ENCODE measurements at places on chromosomes 2 and 18. TPM values are rescaled to one million over a fixed set of nuclear protein-coding genes. Genes with fewer than 3 reads are reported as not detected.

AKAIN1 gene
- total RNA-seq: not detected

DNA sequence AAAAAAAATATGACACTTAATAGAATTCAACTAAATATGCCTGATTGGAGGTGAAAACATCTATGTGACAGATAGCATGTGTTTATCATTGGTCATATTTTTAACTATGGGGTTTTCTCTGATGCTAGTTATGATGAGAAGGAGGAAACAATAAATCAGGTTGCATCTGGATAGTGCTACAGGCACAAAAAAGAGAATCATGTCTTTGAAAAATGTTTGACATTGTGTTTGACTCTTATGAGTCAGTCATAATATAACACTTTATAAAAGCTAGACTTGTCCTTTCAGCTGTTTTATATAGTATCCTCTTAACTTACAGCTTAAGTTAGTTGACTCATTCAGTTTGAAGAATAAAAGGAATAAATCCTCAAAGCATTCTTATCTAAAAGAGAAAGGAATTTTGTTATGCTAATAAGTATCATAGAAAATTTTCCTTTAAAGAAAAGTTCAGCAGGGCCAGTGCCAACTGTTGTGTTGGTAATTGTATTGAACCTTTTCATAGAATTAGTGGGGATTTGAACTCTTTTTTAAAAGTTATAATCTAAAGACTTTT, 78.4 kb upstream of the UBXN4 start:
- H3K4me1 ChIP-seq: no peaks in the 10 kb centered on the region
- H3K4me3 ChIP-seq: no peak overlapping the region
- no peak for DNase-seq
- no peaks in the 10 kb centered on the region for H3K27me3 ChIP-seq

NR4A2 gene
- 8.9 TPM for total RNA-seq

GRCh38 chr18:79608999-79609461, 70.6 kb upstream of the CTDP1 start:
- no peak for DNase-seq
- H3K4me3 ChIP-seq: no peak overlapping the region
- H3K4me1 ChIP-seq: no peaks in the 10 kb centered on the region
- no peaks in the 10 kb centered on the region for H3K27me3 ChIP-seq

ITGA6 gene
- total RNA-seq: 54.3 TPM

ASXL3 gene
- total RNA-seq: 4.8 TPM

FBXO36 gene
- total RNA-seq: 0.98 TPM

- H3K36me3 ChIP-seq: no peaks in the 10 kb centered on the region
- H3K27ac ChIP-seq: no peak overlapping the region
- H3K4me1 ChIP-seq: peaks cover 35% of the 10 kb centered on the region
- DNase-seq: no peak
Measured at GRCh38 chr2:218996937-218997336, 3.7 kb upstream of the CRYBA2 start.

GRCh38 chr2:240365971-240366471, 69.4 kb upstream of the GPC1 start:
- H3K27me3 ChIP-seq: no peaks in the 10 kb centered on the region
- DNase-seq: no peak
- no peaks in the 10 kb centered on the region for H3K36me3 ChIP-seq
- H3K4me3 ChIP-seq: no peak overlapping the region
